Mesenteric fat pad (tissue), 1 donor: ENCODE measurements at places on chromosomes 12 and 14. TPM values are rescaled to one million over a fixed set of nuclear protein-coding genes. Genes with fewer than 3 reads are reported as not detected.

The PMCH gene
- not detected for total RNA-seq

The RGS6 gene
- total RNA-seq = 7.6 TPM

The NRL gene
- total RNA-seq = 1.6 TPM

The SLC25A21 gene
- not detected for total RNA-seq

The FOXA1 gene
- total RNA-seq = not detected
